ENCODE measurements at places on chromosomes 11 and 22.

GRCh38 chr11:56890584-56891305, 98.0 kb upstream of the OR5AK2 start:
- ATAC-seq: no peak

DNA sequence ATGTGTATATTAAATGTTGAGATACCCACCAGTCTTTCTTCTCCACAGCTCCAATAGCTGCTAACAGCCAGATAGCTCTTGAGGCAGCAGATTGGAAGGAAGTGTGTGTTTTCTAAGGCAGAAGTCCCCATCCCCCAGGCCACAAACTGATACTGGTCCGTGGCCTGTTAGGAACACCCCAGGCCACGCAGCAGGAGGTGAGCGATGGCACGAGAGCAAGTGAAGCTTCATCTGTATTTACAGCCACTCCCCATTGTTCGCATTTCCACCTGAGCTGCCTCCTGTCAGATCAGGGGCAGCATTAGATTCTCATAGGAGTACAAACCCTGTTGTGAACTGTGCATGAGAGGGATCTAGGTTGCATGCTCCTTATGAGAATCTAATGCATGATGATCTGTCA, 12.7 kb downstream of the CCDC73 start:
- no peak for ATAC-seq

DNA sequence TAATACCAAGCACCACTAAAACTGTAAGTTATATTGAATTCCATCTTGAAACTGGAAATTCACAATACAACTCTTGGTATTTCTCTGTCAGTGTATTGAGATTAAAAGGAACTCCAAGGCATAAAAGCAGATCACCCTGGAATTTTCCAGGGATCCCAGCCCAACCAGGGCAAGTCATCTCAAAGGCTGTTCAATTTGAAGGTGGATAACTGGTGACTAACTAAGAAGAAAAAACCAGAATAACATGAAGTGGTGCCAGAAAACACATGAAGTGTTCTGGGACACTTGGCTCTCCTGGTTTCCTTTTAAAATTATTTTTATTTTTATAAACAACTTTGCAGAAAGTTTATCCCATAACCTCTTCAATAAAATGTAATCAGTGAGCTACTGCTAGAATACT, 7.8 kb upstream of the BMAL1 start:
- ATAC-seq: no peak

DNA sequence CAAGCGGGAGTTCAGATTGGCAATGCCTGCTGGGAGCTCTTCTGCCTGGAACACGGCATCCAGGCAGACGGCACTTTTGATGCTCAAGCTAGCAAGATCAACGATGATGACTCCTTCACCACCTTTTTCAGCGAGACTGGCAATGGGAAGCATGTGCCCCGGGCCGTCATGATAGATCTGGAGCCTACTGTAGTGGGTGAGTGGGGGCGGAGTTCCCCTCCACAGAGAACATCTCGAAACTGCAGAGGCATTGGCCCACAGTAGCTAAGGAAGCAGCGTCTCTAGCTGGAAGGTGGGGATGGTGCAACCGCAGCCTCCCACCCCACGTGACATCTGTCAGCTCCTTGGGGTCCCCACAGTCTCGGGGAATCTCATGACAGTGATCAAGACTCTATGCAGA, 10.9 kb downstream of the TUBA8 start:
- ATAC-seq: no peak

DNA sequence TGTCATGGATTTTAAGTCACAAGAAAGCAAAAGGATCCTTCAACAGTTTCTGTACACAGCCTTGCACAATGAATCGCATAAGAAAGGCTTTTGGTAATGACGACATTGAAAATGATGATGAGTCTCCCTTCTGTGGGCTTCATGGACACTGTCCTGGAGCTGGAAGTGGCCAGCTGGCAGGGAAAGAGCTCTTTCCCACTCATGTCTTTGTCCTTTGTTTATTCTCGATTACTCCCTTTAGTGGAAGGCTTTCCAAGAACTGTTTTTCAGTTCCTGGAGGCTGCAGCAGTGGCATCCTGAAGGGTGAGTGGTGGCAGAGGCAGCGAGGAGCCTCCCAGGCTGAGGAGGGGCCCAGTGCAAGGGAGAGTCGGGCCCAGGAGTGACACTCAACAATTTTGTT, 505.2 kb downstream of the NTM start:
- no peak for ATAC-seq

- no peak for ATAC-seq
These were observed 55.5 kb downstream of the RASSF10 start for GRCh38 chr11:13064593-13064992.

DNA sequence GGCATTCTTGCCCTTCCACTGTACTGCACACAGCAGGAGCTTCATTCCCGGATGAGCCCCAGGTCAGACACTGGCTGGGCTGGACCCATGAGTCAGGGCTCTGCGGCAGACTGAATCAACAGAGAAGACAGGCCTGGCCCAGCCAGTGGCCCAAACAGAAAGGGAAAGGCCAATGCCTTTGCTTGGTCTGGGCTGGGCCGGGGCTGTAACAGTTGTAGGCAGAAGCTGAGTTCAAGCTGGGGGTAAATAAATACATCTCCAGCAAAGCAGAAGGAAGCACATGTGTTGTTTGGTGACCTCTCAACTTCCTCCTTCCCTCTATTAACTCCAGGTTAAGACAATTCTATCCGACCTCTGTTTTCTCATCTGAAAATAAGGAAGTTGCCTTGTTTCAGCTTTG, 1.8 kb upstream of the SMIM35 start:
- ATAC-seq: no peak

DNA sequence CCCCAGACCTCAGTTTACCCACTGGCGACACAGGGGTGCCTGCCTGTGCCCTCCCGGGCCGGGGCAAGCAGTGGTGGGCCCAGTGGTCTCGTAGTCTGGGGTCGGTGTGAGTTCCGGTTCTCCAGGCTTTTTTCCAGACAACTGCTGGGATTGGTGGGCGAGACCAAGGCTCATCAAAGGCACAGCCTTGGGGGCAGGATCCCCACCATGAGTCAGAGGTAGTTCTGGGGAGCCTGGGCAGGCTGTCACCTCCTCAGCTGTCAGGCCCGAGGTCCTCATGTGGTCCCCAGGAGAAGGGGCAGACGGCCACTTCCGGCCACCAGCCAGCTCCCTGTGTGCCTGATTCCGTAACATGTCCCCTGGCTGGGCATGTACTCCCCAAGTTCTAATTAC, 827 bp upstream of the MUC2 start:
- ATAC-seq: no peak

DNA sequence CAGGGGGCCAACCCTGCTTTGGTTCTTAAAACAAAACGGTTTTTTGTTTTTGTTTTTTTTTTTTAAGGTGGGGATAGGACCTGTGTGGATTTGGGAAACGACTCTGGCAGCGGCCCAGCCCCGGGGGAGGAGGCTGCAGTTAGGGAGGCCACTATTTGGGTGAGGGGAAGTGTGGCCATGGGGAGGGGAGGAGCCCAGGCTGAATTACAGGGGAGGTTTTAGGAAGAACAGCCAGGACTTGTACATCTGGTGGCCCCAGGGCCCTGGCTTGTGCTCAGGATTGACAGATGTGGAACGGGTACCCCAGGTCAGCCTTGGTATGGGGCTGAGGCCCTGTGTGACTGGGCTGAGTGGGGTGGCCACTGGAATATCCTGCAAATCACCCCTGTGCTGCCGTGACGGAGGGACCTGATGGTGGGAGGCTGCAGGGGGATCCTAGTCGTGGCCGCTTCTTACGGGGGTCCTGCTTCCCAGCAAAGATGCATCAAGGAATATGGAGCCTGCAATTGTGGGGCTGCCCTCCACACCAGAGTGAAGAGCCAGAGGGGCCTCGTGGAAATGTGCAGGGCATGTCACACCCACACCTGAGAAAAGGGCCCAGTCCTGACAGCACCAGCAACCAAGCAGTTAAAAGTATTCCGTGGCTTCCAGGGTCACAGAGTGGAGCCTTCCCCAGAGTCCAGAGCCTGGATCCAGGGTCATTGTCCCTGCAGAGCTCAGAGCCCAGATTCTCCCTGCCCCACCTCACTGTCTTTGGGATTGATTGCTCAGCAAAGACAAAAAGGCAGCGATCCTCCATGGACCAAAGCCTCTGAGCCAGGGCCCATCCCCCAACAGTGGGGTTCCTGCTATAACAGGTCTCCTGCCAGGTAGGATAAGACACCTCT, 55.2 kb upstream of the WNT7B start:
- no peak for ATAC-seq

GRCh38 chr22:30455075-30455840, 16.6 kb downstream of the SEC14L3 start:
- no peak for ATAC-seq

GRCh38 chr11:133953999-133954398, 2.8 kb downstream of the IGSF9B start:
- ATAC-seq: no peak

DNA sequence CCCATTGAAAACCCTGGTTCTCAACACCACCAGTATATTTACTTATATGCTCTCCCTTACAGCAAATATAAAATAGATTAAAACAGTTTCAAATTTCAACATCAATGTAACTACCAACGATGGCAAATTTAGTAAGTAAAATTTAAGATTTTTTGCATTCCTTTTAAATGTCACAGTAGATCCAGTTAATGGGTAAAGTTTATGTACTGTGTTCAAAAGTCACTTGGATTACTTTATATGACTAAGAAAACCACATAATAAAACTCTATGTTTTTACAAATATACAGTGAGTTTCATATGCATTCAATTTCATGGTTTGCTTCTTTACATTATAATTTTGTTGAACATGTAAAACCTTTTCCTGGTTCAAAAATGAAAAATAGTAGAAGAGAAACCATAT, 364.6 kb downstream of the AASDHPPT start:
- ATAC-seq: no peak

DNA sequence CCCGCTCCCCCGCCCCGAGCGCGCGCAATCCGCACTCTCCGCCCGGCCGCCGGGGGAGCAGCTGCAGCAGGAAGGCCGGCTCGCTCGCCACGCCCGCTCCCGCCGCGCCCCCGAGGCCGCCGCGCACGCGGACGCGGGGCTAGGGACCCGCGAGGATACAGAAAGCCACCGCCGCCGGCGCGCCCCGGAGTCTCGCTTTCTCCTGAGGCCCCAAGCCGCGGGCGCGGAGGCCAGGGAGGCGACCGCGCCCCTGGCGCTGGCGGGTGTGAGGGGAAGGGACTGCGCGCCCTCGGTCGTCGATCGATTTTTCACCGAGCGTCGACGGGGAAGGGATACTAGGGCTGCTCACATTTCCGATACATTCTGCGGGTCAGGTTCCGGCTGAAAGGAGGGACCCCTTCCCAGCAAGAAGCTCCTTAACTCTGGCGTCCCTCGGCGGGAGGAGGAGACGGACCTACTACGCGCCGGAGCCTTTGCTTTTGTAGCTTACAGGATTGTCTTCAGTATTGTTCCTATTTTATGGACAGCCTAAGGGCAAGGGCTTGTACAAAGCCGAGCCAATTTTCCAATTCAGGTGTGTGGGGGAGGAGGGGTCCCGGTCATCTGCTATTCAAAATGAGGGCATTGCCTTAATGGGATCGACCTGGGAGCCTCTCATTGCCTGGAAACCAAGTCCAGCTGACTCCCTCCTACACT, 416 bp upstream of the GAB2 start:
- ATAC-seq: peak; percentile 37

DNA sequence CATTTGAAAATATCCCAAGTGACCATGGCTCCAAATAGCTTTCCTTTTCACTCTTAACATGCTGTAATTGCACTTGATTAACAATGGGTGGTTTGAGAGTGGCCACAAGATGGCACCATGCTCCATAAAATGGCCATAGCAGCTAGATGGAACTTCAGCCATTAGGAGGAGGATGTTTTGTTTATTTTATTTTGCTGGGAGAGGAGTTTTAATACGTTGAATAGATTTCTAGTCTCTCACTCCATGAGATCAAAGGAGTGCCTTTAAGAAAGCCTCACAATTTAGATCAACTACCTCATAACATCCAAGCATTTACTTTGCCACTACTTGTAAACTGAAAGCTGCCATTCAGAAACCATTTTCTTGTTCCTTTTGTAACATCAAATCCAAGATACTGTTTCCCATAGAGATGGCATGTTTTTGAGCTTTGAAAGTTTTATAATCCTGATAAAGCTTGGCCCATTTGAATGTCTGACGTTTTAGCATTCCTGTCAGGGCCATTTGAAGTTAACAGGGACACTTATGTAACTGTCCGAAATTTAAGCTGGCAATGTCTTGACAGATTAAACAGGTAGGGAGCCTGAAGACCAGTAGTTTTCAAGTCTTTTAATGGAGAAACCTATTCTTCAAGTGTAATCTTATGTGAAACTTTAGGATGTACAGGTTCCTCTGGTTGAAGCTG, 4.7 kb downstream of the FEN1 start:
- ATAC-seq: peak; percentile 54

DNA sequence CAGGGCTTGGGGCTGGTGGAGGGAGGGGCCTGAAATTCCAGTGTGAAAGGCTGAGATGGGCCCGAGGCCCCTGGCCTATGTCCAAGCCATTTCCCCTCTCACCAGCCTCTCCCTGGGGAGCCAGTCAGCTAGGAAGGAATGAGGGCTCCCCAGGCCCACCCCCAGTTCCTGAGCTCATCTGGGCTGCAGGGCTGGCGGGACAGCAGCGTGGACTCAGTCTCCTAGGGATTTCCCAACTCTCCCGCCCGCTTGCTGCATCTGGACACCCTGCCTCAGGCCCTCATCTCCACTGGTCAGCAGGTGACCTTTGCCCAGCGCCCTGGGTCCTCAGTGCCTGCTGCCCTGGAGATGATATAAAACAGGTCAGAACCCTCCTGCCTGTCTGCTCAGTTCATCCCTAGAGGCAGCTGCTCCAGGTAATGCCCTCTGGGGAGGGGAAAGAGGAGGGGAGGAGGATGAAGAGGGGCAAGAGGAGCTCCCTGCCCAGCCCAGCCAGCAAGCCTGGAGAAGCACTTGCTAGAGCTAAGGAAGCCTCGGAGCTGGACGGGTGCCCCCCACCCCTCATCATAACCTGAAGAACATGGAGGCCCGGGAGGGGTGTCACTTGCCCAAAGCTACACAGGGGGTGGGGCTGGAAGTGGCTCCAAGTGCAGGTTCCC, at the start of gene APOC3:
TSS of gene APOC3 (plus strand) at position 383 of the 659 bp plus-strand sequence. CDS start 676 bp downstream, outside the sequence.
- peak; percentile 25 for ATAC-seq

GRCh38 chr22:37314315-37315074, 32.2 kb downstream of the CYTH4 start:
- ATAC-seq: no peak

GRCh38 chr11:84129961-84130576, 843.9 kb upstream of the CCDC90B start:
- no peak for ATAC-seq

GRCh38 chr11:61968758-61969390, 1.4 kb upstream of the FTH1 start:
- ATAC-seq: no peak

DNA sequence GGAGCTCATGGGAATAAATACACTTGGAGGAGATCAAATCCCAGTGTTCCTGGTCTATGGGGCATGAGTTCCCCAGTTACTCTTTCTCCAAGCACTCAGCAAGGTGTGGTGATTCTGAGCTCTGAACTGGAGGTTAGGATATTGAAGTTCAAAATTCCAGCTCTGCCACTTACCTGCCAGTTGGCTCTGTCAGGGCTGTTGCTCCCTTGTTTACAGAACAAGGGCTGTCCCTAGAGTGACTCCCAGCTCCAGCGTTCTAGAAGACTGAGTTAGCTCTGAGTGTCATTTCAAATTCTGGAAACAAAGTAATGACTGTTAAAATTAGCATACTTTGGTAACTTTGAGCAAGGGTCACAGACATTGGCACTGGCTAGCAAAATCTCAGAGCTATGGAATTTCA, 69.7 kb upstream of the ZBED5 start:
- no peak for ATAC-seq

- ATAC-seq: no peak
These were observed 58.1 kb downstream of the MIAT start for GRCh38 chr22:26715392-26715936.

Data from SK-N-SH treated with all-trans-retinoic acid at 6 μM for 48 hours (cell line).